Keratinocyte (primary cell): ENCODE measurements at places on chromosomes 3 and 15. TPM values are rescaled to one million over a fixed set of nuclear protein-coding genes. Genes with fewer than 3 reads are reported as not detected.
A peak's percentile ranks its signal among the peaks of the same experiment; 100 is the strongest.

GRCh38 chr15:99703603-99704443 lies 29.4 kb downstream of the LYSMD4 start:
- DNase-seq = peak; percentile 52
- peaks cover 33% of the 10 kb centered on the region for H3K4me1 ChIP-seq
- H3K27ac ChIP-seq = peak overlapping the region; percentile 82
- no peaks in the 10 kb centered on the region for H3K27me3 ChIP-seq

The HTR3C gene
- not detected in 3 replicates for polyA plus RNA-seq

The FETUB gene
- polyA plus RNA-seq = 0.05 to 0.35 TPM (median 0.25 TPM) in 3 replicates

- no peak overlapping the region for H3K4me3 ChIP-seq
- no peak for DNase-seq
- H3K27me3 ChIP-seq = no peaks in the 10 kb centered on the region
- no peaks in the 10 kb centered on the region for H3K4me1 ChIP-seq
Observed at GRCh38 chr3:180401226-180401625, 200.7 kb upstream of the TTC14 start.

GRCh38 chr3:8968375-8968882 lies 5.2 kb upstream of the RAD18 start:
- H3K27me3 ChIP-seq = no peaks in the 10 kb centered on the region
- H3K4me3 ChIP-seq = no peak overlapping the region
- H3K4me1 ChIP-seq = peaks cover 24% of the 10 kb centered on the region
- no peak overlapping the region for H3K27ac ChIP-seq
- DNase-seq = no peak

- H3K27me3 ChIP-seq = no peaks in the 10 kb centered on the region
- DNase-seq = no peak
- H3K4me1 ChIP-seq = peaks cover 10% of the 10 kb centered on the region
- no peak overlapping the region for H3K27ac ChIP-seq
- peaks cover 5% of the 10 kb centered on the region for H3K36me3 ChIP-seq
Observed at GRCh38 chr3:101784855-101785613, 6.0 kb downstream of the NXPE3 start.

DNA sequence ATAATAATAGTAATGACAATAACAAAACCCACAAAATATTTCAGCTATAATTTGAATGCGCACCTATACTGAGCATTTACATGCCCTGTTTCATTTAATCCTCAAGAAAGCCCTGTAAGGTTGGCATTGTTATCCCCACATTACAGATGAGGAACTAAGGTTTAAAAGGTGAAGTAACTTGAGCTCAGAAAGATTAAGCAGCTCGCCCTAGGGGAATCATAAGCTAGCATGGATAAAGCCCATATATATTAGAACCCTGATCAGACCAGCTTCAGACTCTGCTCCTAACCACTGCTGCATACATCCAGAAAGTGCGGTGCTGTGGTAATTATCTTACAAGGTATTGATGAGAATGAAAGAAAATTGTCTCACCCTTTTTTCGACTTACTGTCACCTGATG lies 141.1 kb upstream of the CGNL1 start:
- H3K27ac ChIP-seq = no peak overlapping the region
- no peak for DNase-seq
- no peaks in the 10 kb centered on the region for H3K4me1 ChIP-seq
- no peaks in the 10 kb centered on the region for H3K27me3 ChIP-seq

The TMCO5A gene
- not detected in 3 replicates for polyA plus RNA-seq

DNA sequence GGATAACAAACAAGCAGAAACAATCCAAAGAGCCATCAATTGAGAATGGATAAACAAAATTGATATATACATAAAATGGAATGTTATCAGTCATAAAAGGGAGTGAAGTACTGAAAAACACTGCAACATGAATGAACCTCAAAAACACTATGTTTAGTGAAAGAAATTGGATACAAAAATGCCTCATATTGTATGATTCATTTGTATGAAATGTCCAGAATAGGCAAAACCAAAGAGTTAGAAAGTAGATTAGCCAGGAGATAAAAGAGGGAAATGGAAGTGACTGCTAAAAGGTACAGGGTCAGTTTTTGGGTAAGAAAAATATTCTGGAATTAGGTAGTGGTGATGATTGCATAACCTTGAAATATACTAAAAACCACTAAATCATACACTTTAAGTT lies 9.8 kb upstream of the SLC25A36 start:
- H3K36me3 ChIP-seq = no peaks in the 10 kb centered on the region
- H3K27me3 ChIP-seq = no peaks in the 10 kb centered on the region
- peaks cover 4% of the 10 kb centered on the region for H3K4me1 ChIP-seq

The DNAJA4 gene
- 4.1 to 5.7 TPM (median 4.6 TPM) in 3 replicates for polyA plus RNA-seq

DNA sequence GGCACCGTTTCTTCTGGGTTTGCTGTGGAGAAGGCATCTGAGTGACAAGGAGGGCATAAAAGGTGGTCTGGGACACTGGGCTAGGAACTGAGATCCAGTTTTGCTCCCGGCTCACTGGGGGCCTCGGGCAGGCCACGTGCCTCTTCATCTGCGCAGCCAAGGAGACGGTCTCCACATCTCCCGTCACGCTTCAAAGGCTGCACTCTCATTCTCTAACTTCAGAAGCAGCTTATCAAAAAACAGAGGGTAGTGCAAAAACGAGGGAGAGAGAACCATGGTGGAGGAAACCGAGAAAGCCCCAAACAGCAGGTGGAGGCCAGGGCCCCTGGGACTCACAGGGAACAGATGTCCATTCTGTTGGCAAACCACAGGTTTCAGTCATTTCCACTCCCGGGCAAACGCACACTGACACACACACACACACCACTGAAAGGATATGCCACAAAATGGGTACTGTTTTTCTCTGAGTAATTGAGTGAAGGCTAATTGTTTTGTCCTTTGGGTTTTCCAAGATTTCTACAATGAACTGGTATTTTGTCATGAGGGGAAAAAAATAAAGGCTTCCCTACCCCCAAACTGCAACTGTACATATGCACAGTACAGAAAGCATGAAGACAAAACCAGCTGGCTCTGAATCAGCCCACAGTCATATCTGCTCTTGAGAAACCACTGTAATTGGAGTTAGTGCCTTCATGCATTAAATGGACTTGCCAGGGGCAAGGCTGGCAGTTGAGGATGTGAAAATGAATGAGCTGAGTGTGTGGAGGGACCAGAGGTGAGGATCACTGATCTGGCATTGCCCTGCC lies 71.9 kb downstream of the MGLL start:
- no peaks in the 10 kb centered on the region for H3K27me3 ChIP-seq
- H3K27ac ChIP-seq = peak overlapping the region; percentile 68
- no peak overlapping the region for H3K4me3 ChIP-seq

The ARGFX gene
- polyA plus RNA-seq = not detected in 3 replicates

The LRRN1 gene
- 0.44 to 0.70 TPM (median 0.45 TPM) in 3 replicates for polyA plus RNA-seq

The KBTBD8 gene
- 4.2 to 7.5 TPM (median 5.2 TPM) in 3 replicates for polyA plus RNA-seq

- H3K4me1 ChIP-seq = peaks cover 24% of the 10 kb centered on the region
- no peak overlapping the region for H3K27ac ChIP-seq
- no peaks in the 10 kb centered on the region for H3K27me3 ChIP-seq
Observed at GRCh38 chr3:146577662-146578061, 27.5 kb downstream of the PLSCR5 start.

DNA sequence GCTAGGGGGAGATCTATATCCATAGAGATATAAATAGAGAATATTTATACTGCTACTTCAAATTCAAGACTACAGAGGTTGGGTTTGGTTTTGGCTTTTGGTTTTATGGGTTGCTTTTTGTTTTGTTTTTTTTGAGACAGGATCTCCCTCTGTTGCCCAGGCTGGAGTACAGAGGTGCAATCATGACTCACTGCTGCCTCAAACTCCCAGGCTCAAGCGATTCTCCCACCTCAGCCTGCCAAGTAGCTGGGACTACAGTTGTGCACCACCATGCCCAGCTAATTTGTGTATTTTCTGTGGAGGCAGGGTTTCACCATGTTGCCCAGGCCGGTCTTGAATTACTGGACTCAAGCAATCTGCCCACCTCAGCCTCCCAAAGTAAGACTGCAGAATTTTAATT lies 3.9 kb upstream of the UBL7 start:
- H3K27me3 ChIP-seq = no peaks in the 10 kb centered on the region
- no peak overlapping the region for H3K27ac ChIP-seq
- H3K36me3 ChIP-seq = no peaks in the 10 kb centered on the region

DNA sequence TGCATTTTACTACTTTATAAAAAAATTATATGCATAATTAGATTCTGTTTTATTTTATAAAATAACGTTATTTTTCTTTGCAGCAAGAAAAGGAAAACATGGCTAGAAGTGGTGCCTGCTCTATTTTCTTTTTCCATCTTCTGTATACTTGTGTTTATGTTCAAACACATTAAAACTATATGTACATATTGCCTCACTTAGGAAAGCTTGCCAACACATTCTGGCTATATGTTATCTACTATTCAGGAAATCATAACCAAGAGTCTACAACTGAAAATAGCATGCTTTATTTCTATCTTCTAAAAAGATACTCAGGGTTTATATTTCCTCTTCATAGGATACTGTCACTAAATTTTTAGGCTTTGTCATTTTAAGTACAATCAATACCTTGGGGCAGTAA lies 90.2 kb upstream of the KCNMB2 start:
- H3K36me3 ChIP-seq = no peaks in the 10 kb centered on the region
- H3K4me3 ChIP-seq = no peak overlapping the region
- H3K27ac ChIP-seq = no peak overlapping the region
- no peaks in the 10 kb centered on the region for H3K27me3 ChIP-seq
- DNase-seq = no peak
- no peaks in the 10 kb centered on the region for H3K4me1 ChIP-seq

The TGM5 gene
- 0.07 to 0.23 TPM in 2 of 3 replicates, not detected in the other for polyA plus RNA-seq

- H3K4me3 ChIP-seq = no peak overlapping the region
- no peaks in the 10 kb centered on the region for H3K36me3 ChIP-seq
- H3K27me3 ChIP-seq = no peaks in the 10 kb centered on the region
- no peak for DNase-seq
- H3K4me1 ChIP-seq = no peaks in the 10 kb centered on the region
Observed at GRCh38 chr3:56711344-56711743, 28.3 kb upstream of the TASOR start.

The FBXL22 gene
- polyA plus RNA-seq = 0.04 TPM in 2 of 3 replicates, not detected in the other

The SELENOT gene
- polyA plus RNA-seq = 357 to 668 TPM (median 597 TPM) in 3 replicates

DNA sequence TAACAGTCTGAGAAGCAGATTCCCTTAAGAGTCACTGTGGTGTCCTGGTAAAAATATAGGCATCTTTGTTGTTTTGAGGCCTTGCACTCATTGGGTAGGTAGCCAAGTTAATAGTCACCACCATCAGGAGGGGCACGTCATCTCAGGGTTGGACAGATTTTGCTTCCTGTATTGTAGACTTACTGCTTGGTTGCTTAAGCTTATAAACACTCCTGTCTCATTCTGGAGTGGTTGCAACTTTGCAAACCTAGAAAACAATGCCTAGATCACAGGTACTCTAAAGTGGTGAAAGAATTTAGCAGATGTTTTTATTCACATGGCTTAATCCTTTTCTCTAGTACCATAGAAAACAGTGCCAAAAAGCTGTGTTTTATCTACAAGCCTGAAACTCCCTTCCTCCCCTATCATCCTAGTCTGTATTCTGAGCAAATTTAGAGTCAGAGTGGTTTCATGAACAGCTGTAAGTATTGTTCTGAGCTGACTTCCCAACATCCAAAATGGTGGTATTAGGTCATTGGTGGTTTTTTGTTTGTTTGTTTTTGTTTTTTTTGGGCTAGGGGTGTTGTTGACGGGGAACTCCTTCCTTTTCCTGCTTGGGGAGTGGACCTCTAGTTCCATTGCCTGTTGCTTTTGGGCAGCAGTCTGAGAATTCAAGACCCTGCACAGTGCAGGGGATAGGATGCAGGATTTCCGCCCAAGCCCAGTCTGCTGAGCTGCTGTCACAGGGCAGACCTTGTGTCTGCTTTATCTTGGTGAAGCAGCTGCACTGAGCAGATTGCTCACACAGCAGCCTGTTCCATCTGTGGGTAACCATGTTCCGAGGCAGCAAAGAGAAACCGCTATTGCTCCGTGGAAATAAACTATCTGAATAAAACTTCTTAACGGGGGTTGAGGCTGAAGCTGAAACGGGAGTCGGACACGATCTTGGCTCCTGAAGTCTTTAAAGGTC lies 202.0 kb downstream of the AKAP13 start:
- peaks cover 9% of the 10 kb centered on the region for H3K4me1 ChIP-seq
- H3K4me3 ChIP-seq = no peak overlapping the region
- no peak for DNase-seq

The ARMC8 gene
- polyA plus RNA-seq = 50.8 to 66.1 TPM (median 51.3 TPM) in 3 replicates

GRCh38 chr3:109728861-109729494 lies 391.6 kb upstream of the DPPA4 start:
- no peaks in the 10 kb centered on the region for H3K36me3 ChIP-seq
- H3K27ac ChIP-seq = no peak overlapping the region
- DNase-seq = no peak
- no peaks in the 10 kb centered on the region for H3K4me1 ChIP-seq
- no peak overlapping the region for H3K4me3 ChIP-seq

GRCh38 chr15:68061602-68062001 lies 7.5 kb downstream of the PIAS1 start:
- H3K4me1 ChIP-seq = peaks cover 17% of the 10 kb centered on the region
- DNase-seq = no peak
- H3K27me3 ChIP-seq = no peaks in the 10 kb centered on the region

DNA sequence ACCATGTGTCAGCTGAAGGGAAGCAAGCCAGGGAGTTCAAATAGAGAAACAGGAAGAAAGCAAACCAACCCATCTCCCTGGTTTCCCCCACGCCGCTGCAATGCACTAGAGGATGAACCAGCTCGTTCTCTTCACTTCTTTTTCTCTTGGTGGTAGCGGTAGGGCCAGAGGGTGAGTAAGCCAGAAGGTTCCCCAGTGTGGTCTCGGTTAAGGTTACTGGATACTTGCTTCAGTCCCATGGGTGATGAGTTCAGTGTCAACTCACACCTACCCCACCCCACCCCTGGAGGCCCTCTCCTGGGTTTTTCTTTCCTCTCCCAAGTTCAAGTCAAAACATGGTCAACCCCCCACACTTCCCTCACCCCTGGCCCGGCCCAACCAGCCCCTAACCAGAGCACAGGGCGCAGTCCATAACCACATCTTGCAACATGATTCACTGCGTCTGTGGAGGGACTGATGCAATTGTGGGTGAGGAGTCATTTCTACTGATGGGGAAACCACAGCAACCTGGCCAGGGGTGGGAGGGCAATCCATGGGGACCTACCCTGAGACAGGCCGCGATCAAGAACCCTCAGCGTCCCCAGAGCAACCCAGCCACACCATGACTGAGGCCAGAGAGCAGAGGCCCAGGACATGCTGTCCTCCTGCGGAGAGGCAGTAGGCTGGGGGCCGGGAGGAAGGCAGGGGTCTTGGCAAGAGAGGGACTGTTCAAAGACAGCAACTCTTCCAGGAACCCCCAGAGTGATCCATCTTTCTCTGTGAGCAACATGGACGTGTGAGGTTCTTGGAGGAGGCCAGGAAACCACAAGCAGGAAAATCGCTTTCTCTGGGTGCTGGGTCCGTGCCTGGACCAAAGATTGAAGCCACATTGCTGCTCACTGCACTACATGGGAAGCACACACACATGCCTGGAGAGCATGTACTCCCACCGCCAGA lies 276.6 kb downstream of the UACA start:
- H3K27me3 ChIP-seq = peaks cover 78% of the 10 kb centered on the region
- H3K4me1 ChIP-seq = peaks cover 5% of the 10 kb centered on the region
- no peak overlapping the region for H3K27ac ChIP-seq
- H3K36me3 ChIP-seq = no peaks in the 10 kb centered on the region
- DNase-seq = no peak

The TWF2 gene
- 70.4 to 113 TPM (median 77.0 TPM) in 3 replicates for polyA plus RNA-seq

DNA sequence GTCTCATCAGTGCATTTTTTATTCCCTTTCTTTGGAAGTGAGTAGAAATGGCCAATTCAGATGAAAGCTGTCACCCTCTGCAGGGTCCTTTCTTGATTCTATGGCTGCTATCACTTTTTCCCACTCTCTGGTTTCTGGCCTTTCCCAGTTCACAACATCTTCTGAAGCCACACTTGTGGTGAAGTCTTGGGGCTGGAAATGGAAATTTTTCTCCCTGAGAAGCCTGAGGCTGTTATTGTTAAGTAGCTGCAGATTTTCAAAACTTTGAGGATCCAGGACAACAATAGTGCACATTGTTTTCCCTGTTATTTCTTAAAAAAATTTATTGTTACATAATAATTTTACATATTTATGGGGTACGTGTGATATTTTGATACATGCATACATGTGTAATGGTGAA lies 250.3 kb upstream of the RASGRP1 start:
- no peak overlapping the region for H3K4me3 ChIP-seq
- no peak for DNase-seq
- H3K4me1 ChIP-seq = peaks cover 4% of the 10 kb centered on the region
